ENCODE measurements at places on chromosomes 4 and X. TPM values are rescaled to one million over a fixed set of nuclear protein-coding genes. Genes with fewer than 3 reads are reported as not detected.

- no peak for DNase-seq
Observed at GRCh38 chr4:144592264-144592663, 53.7 kb upstream of the HHIP start.

- no peak for DNase-seq
Observed at GRCh38 chr4:36891971-36892370, 352.6 kb upstream of the NWD2 start.

GRCh38 chrX:24350217-24350616, 10.2 kb upstream of the SUPT20HL1 start:
- no peak for DNase-seq

DNA sequence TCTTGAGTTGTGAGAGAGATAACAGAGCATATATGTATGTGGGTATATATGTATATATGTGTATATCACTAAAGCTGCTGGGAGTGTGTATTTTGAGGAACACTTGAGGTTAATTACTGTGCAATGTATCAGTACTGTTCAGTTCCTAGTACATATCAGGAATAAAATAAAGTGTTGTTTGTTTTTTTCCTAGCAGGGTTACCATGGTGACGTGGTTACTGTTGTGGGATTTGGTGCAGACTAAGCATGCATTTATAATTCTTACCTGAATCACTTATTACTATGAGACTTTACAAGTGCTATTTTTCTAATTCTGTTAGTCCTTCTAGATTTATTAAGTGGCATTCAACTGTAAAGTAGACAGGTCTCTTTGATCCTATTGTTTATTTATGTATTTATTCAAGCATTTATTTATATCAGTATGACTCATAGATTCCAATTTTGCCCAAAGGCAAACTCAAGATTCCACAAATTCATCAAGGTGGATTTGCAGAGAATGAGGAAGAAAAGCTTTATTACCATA, 26.9 kb upstream of the BEX4 start:
- no peak for DNase-seq

GRCh38 chrX:100368167-100368566, 41.9 kb downstream of the PCDH19 start:
- DNase-seq, result no peak

DNA sequence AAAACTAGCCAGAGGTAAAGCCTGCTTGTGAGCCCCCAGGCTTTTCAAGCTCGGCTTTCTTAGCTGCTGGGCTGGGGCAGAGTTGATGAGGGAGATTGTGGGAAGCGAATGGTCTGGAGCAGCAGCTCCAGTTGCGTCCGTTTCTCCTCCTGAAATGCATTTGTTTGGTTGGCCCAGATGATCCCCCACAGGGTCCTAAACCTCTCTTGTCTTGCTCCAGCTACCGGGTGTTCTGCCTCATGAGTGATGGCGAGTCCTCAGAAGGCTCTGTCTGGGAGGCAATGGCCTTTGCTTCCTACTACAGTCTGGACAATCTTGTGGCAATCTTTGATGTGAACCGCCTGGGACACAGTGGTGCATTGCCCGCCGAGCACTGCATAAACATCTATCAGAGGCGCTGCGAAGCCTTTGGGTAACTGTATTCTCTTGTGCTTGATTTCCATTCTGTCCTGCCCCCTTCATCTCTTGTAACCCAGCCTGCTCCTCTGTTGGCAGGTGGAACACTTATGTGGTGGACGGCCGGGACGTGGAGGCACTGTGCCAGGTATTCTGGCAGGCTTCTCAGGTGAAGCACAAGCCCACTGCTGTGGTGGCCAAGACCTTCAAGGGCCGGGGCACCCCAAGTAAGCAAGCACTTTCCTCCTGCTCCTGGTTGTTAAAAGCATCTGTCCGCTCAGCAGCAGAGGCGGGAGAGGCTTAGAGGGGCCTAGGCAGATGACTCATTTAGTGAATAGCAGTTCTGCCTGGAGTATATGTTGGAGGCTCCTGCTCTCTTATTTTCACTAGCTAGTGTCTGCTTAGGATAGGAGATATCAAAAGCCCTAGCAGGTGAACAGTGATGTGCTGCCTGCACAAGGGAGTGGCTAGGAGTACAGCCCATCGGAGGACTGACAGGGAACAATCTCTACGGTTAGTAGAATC, 15.3 kb downstream of the TKTL1 start:
- no peak for DNase-seq

GRCh38 chr4:180664766-180665368, 1578.3 kb upstream of the TENM3 start:
- DNase-seq, result peak; percentile 68

RHOXF1 gene
- total RNA-seq, result not detected

GRIA2 gene
- not detected for total RNA-seq

PPEF1 gene
- not detected for total RNA-seq

ANKRD37 gene
- 17.3 TPM for total RNA-seq
